ENCODE measurements at places on chromosomes 11 and 22. TPM values are rescaled to one million over a fixed set of nuclear protein-coding genes. Genes with fewer than 3 reads are reported as not detected.

GRCh38 chr22:19843107-19843856, 11.4 kb downstream of the GNB1L start:
- no peak for DNase-seq
- no peaks in the 10 kb centered on the region for H3K27me3 ChIP-seq
- no peak overlapping the region for H3K4me3 ChIP-seq
- H3K27ac ChIP-seq: no peak overlapping the region
- no peaks in the 10 kb centered on the region for H3K36me3 ChIP-seq

DNA sequence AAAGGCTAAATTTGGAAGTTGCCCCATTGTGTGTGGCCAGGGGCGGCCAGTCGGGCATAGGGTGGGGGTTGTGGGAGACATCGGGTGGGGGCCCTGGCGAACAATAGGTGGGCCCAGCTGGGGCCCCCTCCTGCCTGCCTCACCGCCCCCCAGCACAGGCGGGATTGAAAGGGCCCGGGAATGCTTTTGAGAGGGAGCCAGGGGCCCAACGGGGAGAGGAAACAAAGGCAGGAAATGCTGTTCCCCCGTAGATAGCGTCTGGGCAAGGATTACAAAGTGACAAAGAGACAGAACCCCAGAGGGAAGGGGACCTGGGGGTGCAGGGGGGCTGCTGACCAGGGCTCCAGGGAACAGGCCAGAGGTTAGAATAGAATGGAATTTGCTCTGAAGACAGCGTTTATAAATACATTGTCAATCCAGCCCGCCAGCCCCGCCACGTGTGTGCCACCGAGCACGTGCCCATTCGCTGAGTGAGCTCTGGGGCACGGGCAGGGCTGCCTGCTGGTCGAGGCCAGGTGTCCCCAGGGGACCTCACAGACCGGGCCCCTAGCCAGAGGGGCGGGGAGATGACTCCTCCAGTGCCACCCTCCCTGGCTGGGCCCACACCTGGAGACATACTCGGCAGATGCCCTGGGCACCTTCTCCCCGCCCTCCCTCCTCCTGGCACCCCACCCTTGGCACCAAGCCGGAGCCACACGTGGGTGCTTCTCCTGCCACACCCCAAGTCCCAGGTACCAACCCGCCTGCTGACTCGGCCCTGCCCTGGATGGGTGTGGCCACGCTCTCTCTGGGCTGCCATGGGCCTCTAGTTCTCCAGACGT, 9.7 kb downstream of the PDGFB start:
- DNase-seq: no peak
- H3K36me3 ChIP-seq: peaks cover 4% of the 10 kb centered on the region
- H3K27ac ChIP-seq: peak overlapping the region; percentile 89
- H3K4me3 ChIP-seq: no peak overlapping the region
- peaks cover 61% of the 10 kb centered on the region for H3K4me1 ChIP-seq
- H3K27me3 ChIP-seq: no peaks in the 10 kb centered on the region

DNA sequence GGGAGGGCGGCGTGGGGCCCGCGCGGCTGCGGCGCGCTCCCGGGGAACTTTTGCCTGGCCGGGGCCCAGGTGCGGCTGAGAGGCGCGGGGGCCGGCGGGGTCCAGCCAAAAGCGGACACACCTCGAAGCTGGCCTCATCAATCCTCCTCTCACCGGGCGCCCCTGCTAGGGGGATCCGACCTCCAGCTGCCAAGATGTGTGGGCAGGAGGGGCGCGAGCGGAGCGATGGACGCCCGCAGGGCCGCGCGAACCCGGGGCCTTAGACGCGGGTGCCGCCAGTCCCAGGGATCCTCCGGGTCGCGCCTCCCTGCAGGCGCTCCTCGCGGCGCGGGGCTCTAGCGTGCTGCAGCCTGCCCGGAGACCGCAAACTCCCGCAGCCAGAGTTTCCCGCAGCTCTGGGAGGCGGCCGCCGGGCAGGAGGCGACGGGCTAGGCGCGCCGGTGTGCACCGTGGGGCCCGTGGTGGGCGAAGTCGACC, 785 bp downstream of the IGSF9B start:
- no peak overlapping the region for H3K27ac ChIP-seq
- peak overlapping the region; percentile 97 for H3K4me3 ChIP-seq
- peaks cover 9% of the 10 kb centered on the region for H3K4me1 ChIP-seq
- H3K27me3 ChIP-seq: peaks cover 11% of the 10 kb centered on the region
- DNase-seq: no peak

DNA sequence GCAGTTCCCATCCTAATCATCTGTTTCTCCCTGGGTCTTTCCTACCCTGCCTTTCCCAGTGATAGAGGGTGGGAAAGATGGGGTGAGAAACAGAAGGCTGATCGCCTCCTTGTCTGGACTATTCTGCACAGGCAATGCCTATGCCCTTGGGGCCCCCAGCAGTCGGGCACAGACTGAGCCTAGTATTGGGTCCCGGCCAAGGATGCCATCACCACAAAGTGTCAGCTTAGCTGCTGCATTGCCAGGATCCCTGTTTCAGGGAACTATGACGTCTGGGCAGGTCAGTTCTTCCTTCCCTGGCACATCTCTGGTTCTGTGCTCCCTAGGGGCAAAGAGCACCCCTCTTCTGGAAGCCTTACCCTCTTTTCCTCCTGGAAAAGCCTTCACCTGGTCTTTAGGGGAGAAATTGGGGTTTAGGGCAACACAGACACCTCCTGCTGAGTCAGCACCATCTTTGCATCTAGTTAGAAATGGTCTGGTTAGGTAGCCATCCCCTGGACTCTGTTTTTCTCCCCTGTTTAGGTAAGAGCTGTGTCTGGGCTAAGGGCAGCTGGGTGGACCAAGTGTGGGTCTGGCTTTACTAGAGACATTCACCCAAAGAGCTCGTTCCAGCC, 2.1 kb downstream of the ADAMTS8 start:
- H3K27ac ChIP-seq: no peak overlapping the region
- 0 out of 2 replicates have a peak, but pooled peaks cover 9% of the 10 kb centered on the region for H3K4me1 ChIP-seq
- no peaks in the 10 kb centered on the region for H3K36me3 ChIP-seq
- peaks cover 38% of the 10 kb centered on the region for H3K27me3 ChIP-seq
- no peak overlapping the region for H3K4me3 ChIP-seq
- no peak for DNase-seq

Gene DDX25
- 0.15 TPM for total RNA-seq

DNA sequence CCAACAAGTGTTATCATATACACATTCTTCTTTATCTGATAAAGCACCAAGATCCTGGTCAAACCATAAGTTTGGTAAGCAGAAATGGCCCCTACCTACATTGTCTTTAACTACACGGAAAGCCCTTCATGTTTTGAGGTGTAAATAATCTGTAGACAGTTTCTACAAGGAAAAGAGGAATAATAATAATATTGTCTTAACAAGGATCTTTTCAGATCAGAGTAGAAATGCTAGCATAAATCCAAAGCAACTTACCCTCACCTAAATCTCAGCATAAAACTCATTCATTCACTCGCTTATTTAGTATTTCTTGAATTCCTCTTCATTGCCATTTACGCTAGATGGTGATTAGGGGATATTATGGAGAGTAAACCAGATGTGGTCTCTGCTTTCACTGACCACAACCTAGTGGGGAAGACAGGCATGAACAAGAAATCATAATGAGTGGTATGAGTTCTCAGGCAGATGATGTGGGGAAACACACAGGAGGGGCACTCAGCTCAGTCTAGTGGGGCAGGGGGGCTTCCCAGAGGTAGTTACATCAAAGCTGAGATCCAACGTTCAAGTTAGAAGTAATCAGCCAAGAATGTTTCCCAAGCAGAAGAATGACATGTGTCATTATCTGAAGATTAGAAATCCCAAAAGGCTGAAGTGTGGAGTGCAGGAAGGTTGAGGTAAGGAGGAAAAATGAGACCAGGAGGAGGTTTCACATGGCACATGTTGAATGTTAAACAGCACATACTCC, 65.4 kb upstream of the ZC3H12C start:
- H3K36me3 ChIP-seq: no peaks in the 10 kb centered on the region
- no peak overlapping the region for H3K27ac ChIP-seq
- H3K27me3 ChIP-seq: no peaks in the 10 kb centered on the region
- H3K4me3 ChIP-seq: no peak overlapping the region
- H3K4me1 ChIP-seq: no peaks in the 10 kb centered on the region

- no peaks in the 10 kb centered on the region for H3K36me3 ChIP-seq
- H3K27ac ChIP-seq: no peak overlapping the region
- H3K4me3 ChIP-seq: no peak overlapping the region
- H3K4me1 ChIP-seq: no peaks in the 10 kb centered on the region
- H3K27me3 ChIP-seq: no peaks in the 10 kb centered on the region
- DNase-seq: no peak
Measured at GRCh38 chr22:19799322-19800190, 39.0 kb downstream of the TBX1 start.
